Adipocyte (in vitro differentiated cells): ENCODE measurements at places on chromosomes 3 and 15.

GRCh38 chr3:196641333-196642054, 2.0 kb downstream of the NRROS start:
- no peak for DNase-seq

DNA sequence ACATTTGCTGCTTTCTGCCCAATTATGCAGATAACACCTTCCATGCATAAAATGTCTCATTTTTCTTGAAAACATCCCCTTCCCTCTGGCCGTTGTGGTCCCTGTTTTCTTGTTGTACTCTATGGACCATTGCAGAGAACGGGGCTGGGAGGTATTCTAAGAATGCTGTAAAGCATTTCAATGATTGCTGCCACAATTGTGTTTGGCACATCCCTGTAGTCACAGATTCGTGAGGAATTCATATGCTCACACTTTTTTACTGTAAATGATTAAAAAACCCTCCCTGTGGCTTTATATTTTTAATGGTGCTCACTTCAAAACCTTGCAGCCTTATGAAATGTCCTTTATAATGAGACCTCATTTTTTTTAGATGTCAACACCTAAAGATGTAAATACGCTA, 207.2 kb upstream of the GBE1 start:
- DNase-seq = peak; percentile 24

- no peak for DNase-seq
Measured at GRCh38 chr3:17742880-17743657, 638 bp upstream of the TBC1D5 start.

- peak; percentile 15 for DNase-seq
Measured at GRCh38 chr15:58065445-58066041, at the start of gene ALDH1A2. Gene ALDH1A2, minus strand, starts transcription at chr15:58065711. Its CDS starts 61 bp downstream, at chr15:58065650.

GRCh38 chr15:52078876-52079700, 33.5 kb downstream of the BCL2L10 start:
- peak; percentile 83 for DNase-seq

DNA sequence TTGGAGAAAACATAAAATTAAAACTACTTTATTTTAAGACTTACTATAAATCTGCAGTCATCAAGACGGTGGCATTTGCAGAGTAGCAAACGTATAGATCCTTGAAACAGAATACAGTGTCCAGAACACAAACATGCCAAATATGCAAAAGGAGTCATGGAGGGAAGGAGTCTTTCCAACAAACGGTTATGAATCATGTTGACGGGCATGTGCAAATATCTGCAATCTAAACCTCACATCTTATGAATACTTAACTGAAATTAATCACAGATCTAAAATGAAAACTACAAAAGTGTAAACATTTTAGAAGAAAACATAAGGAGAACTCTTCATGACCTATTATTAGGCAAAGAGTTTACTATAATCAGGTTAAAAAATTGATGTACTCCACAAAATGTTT, 69.4 kb downstream of the TFRC start:
- peak; percentile 45 for DNase-seq

DNA sequence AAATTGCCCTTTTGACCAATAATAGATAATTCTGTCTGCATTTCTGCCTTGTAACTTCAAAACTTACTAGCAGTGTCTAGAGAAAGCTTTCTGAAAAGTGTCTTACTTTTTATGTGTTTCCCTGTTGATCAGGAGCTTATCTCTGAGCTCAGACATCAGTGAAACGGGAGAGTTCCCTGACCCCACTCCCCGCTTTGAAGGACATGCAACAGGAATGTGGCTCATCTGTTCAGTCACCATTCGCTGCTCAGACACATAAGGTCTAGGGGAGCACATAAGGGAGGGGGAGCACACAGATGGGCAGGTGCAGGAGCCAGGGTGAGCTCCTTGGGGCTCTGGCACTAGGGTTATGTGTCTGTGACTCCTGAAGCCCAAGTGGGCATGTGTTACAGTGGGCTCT, 205.0 kb downstream of the FEZF2 start:
- DNase-seq = no peak

GRCh38 chr3:68988740-68989139, 24.7 kb downstream of the EOGT start:
- DNase-seq = peak; percentile 79

- no peak for DNase-seq
Measured at GRCh38 chr3:140285380-140285779, 350.4 kb downstream of the CLSTN2 start.
